ENCODE measurements at places on chromosomes 5 and 9. TPM values are rescaled to one million over a fixed set of nuclear protein-coding genes. Genes with fewer than 3 reads are reported as not detected.

DNA sequence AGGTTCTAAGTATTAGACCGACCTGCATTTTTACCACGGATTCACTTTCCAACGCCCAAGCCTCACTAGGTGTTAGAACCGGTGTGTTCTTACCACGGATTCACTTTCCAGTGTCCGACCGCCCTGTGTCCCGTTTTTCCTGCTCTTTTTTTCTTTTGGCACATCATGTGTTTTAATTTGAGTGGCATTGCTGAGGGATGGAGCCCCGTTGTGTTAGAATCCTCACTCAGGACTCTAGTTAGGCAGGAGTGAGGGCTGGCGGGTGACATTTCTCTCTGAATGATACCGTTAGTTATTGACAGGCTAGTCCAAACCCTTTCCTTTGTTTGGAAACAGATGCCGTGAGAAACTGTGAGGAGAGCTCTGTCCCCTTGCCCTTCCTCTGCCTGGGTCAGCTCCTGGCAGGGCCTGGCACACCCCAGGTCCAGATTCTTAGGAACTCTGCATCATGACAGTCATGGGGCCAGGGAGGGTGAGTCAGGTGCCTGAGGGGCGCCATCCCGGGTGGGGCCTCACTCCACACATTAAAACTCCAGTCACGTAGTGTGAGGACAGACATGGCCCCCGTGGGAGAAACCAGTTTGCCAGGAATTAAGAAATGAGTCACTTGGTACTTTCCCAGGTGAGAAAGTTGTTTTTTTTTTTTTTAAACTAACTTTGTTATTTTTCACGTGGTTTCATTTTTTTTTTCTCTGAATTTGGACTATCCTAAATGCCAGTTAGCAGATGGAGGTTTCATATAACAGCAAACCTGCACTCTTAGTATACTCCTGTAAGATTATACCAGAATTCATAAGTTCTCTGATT is 15.8 kb downstream of the EXOC3 start:
- no peak for DNase-seq

DNA sequence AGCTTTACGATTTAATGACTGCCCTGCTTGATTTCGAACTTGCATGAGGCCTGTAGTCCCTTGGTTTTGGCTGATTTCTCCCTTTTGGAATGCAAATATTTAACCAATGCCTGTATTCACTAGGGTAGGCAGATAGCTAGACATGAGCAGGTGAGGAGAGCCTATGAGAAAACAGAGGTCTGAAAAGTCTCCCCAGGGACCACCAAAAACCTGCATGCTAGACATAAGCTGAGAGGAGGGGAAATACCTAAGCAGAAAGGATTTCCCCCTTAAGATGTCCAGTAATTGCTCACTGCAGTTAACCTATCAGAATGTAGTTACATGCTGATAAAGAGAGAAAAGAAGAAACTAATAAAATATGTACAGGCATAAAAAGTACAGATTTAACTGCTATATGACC is 667.4 kb upstream of the SEMA6A start:
- DNase-seq = no peak

GRCh38 chr9:68721666-68722330 is 16.8 kb downstream of the PIP5K1B start:
- no peak for DNase-seq

DNA sequence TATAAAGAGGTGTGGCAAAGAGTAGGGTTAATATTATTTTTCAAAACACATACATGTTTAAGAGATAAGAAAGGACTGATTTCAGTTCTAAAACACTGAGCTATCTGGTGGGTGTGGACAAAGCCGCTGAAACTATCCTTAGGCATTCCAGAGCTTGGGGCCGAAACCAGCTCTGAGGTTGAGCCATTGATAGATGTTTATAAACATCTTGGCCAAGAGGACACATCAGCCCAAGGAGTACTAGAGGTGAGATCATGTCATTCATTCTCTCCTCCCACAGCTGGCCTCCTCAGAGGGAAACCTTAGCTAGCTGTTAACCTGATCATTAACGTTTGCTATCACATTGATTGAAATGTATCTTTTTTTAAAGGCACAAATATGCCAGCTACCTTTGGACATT is 89.9 kb downstream of the NLN start:
- DNase-seq = no peak

DNA sequence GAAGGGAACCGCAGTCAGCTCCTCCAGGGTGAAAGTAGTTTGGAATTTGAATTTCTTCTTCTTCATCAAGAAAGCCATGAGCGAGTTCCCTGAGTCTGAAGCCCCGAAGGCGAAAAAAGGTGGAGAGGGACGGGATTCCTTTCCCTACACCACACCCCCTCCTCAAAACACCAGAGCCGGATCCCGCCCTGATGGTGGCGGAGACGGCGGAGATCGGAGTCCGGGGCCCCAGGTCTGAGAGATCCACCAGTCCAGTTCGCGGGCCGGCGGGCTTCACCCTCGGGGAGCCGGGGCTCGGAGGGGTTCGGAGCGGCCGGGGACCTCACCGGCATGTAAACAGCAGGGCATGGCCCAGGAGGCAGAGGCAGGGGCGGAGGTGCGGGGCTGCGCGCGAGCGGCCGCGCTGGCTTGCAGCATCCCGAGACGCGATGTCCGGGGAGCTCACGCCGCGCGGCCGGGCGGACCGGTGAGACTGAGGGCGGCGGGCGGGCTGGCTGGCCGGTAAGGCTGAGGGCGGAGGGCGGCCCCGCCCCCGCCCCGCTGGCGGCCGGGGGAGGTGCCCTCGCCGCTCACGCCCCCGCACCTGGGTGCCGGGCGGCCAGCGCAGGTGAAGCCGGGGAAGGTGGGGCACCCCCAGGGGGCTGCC is 606 bp downstream of the EEIG1 start:
- peak; percentile 60 for DNase-seq

- peak; percentile 85 for DNase-seq
Observed at GRCh38 chr9:129868872-129869486, 33.7 kb downstream of the USP20 start.

DNA sequence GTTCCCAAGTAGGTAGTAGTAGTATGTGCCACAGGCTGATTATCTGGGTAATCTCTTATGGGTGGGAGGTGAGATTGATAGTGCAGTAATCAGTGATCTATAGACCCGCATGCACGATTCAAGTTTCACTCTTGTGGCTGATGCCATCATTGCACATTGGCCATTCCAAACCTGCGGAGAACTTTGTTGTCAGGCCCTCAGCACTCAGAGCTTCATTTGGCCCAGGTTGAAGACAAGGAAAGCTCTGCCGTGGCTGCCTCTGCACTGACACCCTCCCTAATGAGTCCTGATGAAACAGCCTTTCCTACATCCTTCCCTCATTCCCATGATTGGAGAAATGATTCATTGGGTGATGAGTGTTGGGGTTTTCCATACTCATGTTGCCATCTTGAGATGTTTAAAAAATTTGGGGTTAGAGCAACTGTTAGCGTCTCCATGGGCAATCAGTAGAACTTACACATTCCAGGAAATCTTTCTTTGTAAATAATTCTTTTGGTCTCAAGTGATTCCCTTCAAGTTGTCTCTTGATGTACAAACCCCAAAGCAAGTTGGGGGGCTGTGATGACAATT is 22.9 kb downstream of the PROP1 start:
- no peak for DNase-seq

GRCh38 chr9:34343090-34343489 is 13.7 kb downstream of the NUDT2 start:
- no peak for DNase-seq

- DNase-seq = no peak
Observed at GRCh38 chr5:65338606-65339151, 143.0 kb downstream of the ADAMTS6 start.

GRCh38 chr5:108541836-108542235 is 159.9 kb upstream of the FBXL17 start:
- no peak for DNase-seq

DNA sequence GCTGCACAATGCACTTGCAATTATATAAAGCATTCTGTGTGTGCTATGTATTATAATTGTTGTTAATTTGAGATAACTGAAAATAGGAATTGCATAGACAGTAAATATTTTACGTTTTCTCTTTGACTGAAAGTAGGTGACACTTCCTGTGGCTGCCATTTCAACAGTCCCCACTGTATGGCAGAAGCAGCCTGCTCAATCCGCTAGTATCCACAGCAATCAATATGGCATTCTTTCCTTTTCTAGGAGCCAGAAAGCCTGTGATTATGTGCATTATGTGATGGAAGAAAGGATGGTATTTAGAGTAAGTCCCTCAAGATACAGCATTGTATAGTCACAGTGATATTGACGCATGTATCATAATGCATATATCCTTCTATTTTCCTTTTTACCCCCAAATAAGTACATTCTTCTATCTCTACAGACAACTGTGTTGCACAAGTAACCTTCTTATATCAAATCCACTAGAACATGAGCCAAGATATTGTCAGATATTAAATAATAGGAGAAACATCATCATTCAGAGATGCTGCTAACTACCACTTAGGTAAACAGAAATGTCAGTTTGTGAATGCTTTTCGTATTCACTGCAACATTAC is 59.7 kb downstream of the CARTPT start:
- no peak for DNase-seq

DNA sequence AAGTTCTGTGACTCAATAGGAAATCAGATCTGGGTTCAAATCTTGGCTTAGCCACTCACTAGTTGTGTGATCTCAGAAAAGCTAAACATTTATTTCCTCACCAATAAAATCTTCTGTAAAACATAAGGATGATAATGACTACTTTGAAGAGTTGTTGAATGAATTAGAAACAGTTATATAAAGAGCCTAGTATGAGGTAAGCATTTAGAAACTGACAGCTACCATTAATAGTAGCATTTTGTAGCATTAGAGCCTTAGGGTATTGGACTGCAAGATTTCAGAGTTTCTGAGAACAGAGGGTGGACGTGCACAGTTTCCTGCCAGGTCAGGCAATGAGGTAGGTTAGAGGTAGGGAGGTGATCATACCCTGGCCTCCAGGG is 293.2 kb downstream of the CWC27 start:
- DNase-seq = no peak

DNA sequence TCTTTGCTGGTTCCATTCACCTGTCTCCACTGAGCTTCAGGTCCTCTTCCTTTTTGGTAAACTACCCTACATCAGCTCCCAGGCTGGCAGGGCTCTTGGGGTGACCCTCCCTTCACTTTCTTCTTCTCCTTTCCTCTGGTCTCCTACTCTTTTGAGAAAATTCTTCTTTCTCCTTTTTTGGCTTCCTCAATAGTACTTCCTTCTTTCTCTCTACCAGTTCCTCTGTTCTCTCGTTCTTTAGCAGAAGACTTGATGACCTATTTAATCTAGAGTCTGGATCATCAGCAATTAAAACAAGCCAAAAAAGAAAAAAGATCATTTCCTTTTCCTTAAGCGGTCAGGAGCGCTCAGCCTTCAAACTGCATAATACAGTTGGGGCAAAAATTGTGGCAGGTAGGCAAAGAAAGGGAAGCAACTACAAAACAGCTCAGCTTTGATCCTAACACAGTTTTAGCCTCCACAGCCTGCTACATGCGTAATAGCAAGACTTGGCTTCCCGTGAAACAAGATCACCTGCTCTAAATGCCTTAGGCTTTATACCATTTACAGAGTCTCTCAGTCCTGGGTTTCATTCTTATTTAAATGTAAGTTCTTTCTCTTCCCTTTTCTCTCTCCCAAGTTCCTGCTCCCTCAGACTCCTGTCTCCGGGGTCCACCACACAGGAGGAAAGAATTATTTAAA is 14.0 kb upstream of the GSN start:
- DNase-seq = no peak

DNA sequence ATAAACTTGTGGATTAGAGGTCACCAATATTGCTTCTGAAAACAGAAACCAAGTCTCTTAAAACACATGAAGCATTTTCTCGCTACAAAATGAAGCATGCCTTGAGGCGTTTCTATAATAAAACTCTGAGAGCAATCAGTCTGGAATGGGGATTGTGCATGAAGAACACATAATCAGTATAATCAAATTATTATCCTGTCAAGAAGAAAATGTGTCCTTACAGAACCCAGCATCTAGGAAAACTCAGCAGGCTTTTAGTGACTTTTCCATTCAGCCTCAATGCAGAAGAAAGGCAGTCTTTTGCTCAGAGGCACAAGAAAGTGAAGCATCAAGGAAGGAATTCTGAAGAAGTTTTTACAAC is 121.9 kb downstream of the CDH18 start:
- no peak for DNase-seq

DNA sequence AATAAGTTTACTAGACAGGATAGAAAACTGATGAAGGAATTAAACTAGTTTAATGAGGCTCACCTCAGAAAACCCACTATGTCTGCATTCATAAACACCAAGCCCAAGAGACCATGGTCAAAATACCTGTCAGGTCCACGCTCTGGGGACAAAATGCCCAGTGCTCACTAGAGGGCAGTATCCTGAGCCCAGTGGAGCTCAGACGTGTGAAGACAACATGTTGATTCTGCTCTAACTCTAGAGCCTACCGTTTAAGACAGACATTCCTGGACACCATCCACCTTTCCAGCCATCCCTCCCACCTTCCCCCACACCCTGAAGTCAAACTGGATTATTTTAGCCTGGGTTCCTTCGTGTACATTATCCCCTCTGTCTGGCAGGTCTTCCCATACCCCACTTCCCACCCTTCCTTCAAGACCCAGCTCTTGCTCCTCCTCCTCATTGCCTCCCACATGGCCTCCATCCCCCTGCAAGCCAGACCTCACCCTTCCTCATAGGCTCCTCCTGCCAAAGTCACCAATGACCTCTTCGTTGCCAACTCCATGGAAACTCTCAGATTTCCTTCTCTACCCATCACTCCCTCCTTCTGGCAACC is 142.3 kb upstream of the FSTL4 start:
- DNase-seq = no peak

DNA sequence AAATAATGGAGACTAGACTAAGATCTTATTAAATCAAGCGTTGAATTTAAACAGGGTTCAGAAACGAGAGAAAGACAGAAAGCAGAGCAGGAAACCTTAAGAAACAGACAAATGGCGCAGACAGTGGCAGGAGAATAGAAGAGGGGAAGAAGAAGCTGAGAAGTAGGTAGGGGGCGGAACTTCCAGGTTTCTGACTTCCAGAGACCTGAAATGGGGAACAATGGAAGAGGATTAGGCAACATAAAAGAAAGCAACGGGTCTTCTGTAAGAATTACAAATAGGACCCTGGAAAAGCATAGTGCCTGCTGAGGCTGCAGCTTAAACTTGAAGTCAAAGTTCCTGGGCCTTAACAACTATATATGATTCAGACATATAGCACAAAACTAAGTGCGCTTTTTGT is 101.7 kb downstream of the BNC2 start:
- no peak for DNase-seq

GRCh38 chr5:124660229-124661093 is 86.0 kb downstream of the ZNF608 start:
- no peak for DNase-seq

GRCh38 chr5:135445306-135445985 is 1.7 kb downstream of the DCANP1 start:
- DNase-seq = no peak

GRCh38 chr5:113223315-113223714 is 211.5 kb downstream of the TSSK1B start:
- DNase-seq = no peak

GRCh38 chr5:61263072-61263471 is 69.0 kb upstream of the ZSWIM6 start:
- no peak for DNase-seq

The RBM22 gene
- 96.0 TPM for total RNA-seq

The KCNT1 gene
- total RNA-seq = 0.37 TPM

The GTF2H2 gene
- total RNA-seq = 20.0 TPM

The LCP2 gene
- 304 TPM for total RNA-seq

The GNA14 gene
- total RNA-seq = not detected

All from T-helper 17 cell (primary cell).